ENCODE measurements at places on chromosomes 6 and 20.

- DNase-seq = no peak
Measured at GRCh38 chr6:145009711-145010110, 724.6 kb downstream of the UTRN start.

DNA sequence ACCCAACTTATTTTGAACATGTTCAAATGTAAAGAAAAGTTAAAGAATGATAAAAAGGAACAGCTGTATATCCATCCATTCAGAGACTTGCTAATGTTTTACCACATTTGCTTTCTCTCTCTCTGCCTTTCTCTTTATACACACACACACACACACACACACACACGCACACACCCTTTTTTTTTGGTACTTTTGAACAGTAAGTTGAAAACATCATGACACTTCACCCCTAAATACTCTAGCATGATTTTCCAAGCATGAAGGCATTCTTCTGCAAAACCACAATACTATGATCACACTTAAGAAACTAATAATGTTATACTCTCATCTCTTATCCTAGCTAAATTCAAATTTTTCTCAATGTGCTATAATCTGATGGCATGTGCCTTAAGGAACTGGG, 192.3 kb downstream of the UTRN start:
- no peak for DNase-seq

GRCh38 chr20:37997516-37997915, 35.7 kb downstream of the TTI1 start:
- DNase-seq = no peak

DNA sequence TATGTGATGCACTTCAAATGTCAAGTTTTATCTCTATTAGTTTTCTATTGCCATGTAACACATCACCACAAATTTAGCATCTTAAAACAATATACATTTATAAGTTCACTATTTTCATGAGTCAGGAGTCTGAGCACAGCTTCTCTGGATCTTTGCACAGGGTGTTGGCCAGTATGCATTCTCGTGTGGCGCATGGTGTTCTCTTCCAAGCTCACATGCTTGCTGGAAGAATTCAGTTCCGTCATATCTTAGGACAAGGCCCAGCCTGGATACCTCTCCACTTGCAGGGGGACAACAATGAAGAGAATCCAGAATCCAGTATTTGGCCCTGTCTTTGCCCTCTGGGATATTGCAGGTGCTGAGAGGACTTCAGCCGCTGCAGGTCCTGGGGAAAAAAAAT, 51.0 kb upstream of the ECI2 start:
- no peak for DNase-seq

DNA sequence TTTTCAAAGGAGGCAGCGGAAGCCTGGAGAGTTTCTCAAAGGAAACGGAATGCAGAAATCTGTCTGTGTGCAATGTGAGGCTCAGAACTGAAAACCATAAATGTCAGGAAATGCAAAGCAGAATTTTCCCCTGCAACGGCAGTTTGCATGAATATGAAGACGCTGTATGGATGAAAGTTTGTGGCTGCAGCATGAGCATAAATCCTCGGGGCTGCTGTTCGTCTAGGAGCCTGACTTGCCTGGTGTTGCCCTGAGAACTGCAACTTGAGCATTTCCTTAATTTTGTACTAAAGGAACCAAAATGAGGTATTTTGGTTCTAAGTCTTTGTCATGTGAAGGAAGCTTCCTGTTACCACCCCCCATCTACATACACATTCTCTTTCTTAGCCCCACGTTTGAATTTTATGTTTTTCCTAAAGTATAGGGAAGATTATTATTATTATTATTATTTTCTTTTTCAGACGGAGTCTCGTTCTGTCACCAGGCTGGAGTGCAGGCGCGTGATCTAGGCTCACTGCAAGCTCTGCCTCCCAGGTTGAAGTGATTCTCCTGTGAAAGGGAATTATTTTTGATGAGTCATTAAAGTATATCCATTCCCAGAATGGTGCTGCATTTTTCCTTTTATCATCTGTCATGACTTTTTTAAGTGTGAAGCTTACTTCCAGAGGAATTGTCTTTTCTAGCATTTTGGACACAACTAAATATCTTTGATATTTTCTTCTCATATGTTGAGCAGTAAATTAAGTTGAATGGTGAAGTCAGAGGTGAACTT, 33.1 kb downstream of the MTHFD1L start:
- DNase-seq = no peak

DNA sequence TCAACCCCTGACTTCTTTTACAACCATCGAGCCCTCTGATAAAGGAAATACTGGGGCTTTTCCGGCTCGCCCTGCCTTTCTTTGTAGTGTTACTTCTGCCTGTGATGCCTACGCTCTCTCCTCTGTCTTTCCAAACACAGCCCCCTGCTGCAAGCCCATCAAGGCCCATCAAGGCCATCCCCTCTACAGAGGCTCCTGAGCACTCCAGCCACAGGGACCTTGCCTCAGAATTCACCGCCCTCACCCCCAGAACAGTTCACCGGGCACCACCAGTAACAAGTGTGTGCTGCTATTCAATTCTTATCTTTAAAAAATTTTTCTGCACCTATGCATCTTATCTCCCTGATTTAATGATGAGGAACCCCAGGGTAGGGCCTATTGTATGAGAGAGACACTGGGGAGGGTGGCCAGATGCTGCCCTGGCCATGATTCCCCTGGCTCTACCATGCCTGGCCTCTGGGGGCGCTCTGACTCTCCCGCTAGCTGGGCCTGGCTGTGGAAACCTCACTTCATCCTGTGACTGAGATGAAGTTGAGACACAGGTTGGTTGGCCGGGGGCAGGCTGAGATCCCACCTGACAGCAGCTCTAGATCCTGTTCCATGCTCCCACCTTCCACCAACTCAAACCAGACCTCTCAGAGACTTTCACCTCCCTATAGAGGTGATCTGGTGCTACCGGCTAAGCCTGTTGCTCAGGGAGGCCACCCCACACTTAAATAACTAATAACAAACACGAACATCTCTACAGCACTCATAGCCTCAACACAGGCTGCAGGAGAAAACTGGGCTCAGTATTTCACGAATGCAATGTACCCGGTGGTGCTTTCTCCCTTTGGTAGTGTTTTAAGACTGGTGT, 19.2 kb upstream of the GLP1R start:
- no peak for DNase-seq
